ENCODE measurements at places on chromosomes 3 and 15.

GRCh38 chr3:110093411-110093810 lies 756.1 kb upstream of the DPPA4 start:
- no peak for DNase-seq

DNA sequence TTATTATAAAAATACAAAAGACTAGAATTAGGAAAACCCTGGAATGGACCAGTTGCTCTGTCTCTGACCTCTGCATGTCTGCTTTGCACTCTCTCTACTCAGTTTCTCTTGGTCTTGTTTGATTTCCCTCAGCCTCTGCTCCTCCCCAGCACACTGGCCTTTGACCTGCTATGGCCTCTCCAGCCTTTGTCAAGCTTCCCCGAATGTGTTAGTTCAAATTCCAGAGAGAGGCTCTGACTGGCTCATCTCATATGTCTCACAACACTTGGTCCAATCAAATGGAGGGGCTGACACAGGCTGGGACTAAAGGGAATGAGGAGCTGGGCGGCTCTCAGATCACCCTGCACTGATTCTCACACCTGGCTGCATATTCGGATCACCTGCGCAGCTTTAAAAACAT lies 52.4 kb upstream of the CMTM8 start:
- DNase-seq: no peak

GRCh38 chr15:90200534-90201129 lies 498 bp upstream of the SEMA4B start:
- no peak for DNase-seq

DNA sequence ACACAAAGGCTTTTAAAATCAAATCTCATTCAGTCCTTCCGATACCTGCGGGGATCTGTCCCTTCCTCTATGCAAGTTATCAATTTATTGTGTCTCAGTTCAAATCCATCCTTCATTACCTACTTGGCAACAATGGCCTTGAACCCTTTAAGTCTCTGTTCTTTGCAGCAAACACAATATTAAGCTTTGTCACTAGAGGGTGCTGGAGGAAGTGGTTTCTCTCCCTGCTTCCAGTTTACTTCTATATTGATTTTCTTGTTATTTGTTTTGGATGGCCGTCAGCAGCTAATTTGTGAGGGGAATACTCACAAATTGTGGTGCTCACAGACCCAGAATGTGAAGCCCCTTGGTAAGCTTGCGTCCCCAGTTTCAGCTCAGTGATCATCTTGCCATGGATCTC lies 278.3 kb downstream of the FGF12 start:
- no peak for DNase-seq

DNA sequence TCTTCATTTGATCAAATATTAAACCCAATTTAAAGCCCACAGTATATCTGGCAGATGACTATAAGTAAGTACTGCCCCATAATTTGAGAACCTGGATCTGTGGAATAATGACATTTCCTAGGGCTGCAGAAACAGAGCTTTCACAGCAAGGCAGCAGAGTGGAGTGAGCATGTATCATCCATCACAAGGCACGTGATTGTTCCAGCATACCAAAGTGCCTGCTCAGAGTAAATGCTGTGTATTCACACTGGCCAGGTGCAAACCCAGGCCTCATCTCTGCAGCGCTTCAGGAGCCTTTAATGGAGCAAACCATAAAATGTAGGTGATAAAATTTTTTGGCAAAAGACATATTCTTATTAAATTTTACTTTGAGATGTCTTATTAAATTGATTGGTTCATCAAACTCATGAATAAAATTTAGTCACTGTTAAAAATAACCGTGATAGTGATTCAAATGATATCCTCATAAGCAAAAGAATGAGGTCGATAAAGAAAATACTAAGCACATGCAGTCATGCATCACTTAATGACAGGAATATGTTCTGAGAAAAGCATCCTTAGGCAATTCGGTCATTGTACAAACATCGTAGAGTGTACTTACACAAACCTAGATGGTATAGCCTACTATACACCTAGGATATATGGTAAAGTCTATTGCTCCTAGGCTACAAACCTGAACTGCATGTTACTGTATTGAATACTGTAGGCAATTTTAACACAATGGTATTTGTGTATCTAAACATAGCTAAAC lies 99.3 kb upstream of the SLC24A5 start:
- no peak for DNase-seq

DNA sequence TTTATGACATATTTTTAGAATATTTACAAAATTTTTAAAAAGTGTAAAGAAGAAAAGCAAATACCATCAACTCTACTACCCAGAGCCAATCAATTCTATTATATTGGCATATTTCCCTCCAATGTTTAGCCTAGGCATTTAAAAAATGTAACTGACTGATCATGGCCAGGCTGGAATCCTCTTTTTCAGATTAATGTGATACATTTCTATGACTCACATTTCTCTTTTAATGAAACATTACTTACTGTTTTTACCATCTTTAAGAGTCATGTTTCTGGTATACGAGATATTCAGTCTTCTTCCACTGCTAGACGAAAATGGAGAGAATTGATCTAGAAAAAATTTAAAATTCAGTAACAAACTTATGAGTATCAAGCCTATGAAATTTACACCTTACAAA lies 53.4 kb upstream of the DCUN1D1 start:
- DNase-seq: no peak

- peak; percentile 80 for DNase-seq
These were observed 607 bp upstream of the IMP3 start for GRCh38 chr15:75640483-75641178.

DNA sequence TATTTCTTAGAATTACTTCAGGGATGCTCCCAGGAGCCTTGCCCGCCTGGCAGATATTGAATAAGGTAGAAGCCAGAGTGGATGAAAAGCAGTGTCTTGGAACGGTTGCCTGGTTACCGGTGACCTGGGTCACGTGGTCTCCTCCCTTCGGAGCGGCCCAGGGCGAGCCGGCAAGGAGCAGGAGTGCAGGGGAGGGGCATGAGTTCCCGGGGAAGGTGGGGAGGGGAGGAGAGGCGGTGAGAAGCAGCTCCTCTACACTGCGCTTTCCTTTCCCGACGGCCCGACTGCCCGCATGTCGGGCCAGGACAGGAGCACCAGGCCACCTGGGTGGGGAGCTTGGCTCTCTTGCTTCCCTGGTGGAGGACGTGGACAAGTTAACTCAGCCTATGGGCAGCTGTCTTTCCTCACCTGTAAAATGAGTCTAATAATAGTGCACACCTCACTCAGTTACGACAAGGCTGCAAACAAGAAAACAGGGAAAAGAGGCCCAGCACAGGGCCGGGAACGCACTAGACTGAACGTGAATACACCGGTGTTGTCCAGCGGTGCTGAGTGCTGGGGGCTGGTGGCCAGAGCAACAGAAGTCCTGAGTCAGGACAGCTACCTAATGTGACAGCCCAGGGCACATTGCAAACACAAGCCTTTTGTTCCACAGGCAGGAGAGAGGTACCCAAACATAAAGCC lies 198.3 kb downstream of the ADAMTS9 start:
- no peak for DNase-seq

DNA sequence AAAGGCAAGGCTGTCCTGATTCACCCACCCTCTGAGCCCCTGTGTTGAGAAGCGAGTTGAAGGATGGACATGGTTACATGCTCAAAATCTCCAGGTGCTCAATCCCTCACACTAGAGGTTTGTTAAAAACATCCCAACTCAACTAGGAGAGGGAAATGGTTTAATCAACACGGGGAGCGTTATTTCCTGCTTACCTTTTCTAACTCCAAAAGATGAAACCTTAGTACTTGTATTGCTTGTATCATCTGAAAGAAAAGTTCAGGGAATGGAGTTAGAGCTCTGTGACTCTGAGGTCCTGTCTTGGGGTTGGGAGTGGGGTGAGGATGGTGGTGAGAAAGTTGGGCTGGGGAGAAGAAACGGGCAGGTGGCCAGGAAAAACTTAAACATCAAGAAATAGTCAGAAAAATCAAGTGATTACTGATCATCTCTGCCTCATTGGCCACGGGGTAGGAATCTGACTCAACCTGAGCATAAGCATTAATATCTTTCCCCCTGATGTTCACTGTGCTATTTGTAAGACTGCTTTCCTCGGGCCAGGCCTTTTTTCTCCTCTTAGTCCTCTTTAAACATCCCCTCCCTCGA lies 5.9 kb downstream of the MEIS2 start:
- no peak for DNase-seq

GRCh38 chr15:69576948-69577351 lies 124.3 kb downstream of the RPLP1 start:
- DNase-seq: peak; percentile 30

DNA sequence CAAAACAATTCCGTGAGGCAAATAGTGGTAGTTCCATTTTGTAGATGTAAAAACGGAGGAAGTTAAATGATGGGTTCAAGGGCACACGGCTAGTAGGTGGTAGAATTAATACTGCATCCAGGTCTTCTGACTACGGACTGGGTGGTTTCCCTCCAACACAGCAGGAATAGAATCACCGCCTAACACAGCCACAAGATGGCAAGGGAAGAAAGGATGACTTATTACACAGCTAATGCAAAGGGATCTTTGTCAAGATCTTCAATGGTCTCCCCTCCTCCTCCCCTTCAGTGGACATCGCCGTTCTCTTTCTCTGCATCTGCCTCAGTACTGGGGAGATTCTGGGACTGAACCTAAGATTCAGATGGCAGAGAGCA lies 524 bp upstream of the TOPBP1 start:
- peak; percentile 85 for DNase-seq

- no peak for DNase-seq
These were observed 31.9 kb upstream of the ZBED2 start for GRCh38 chr3:111627092-111627491.

DNA sequence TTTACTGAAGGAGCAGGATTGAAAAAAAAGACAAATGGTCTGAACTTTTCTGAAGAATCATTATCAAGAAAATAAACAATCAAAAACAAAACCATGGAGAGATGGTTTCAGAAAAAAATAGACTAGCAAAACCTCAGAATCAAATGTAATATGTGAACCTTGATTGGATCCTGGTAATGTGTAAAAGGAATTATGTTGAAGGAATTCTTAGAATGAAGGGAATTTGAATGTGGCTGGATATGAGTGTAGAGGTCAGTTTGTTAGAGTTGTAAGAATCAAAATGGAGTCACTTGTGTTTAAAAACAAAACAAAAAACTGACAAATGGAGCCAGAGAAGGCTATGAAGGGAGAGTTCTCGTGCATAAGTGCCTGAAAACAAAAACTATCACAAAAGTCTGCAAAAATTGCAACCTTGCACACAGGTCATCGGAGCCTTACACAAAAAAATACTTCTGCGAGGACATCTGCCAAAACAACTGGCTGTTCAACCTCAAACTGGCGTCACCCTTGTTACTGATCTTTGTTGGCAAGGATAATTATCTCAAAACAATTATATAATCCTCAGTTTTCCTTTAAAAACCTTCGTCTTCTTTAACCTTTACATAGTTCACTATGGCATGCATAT lies 19.1 kb upstream of the ATP13A3 start:
- DNase-seq: no peak

All from common myeloid progenitor, CD34-positive (primary cell).